Activated CD8-positive, alpha-beta T cell treated with anti-CD3 and anti-CD28 coated beads for 36 hours (primary cell): ENCODE measurements at places on chromosomes 6 and 20. TPM values are rescaled to one million over a fixed set of nuclear protein-coding genes. Genes with fewer than 3 reads are reported as not detected.

RAET1L gene
- not detected for total RNA-seq

IGF2R gene
- total RNA-seq, result 81.7 TPM

TCF15 gene
- total RNA-seq, result 0.23 TPM

IP6K3 gene
- not detected for total RNA-seq

FOXC1 gene
- 0.16 TPM for total RNA-seq

TSBP1 gene
- not detected for total RNA-seq

SRMS gene
- total RNA-seq, result not detected

MEI4 gene
- not detected for total RNA-seq

ZBTB12 gene
- total RNA-seq, result 2.1 TPM
